ENCODE measurements at places on chromosomes 2 and 18. TPM values are rescaled to one million over a fixed set of nuclear protein-coding genes. Genes with fewer than 3 reads are reported as not detected.

The IL36B gene
- polyA plus RNA-seq = not detected

The SFT2D3 gene
- polyA plus RNA-seq = 4.3 TPM

The ICOS gene
- 0.07 TPM for polyA plus RNA-seq

The COL6A3 gene
- polyA plus RNA-seq = 19.7 TPM

The ZC3H6 gene
- polyA plus RNA-seq = 9.3 TPM

- no peak overlapping the region for H3K4me3 ChIP-seq
- H3K4me1 ChIP-seq = no peaks in the 10 kb centered on the region
- no peak for DNase-seq
- no peak overlapping the region for H3K27ac ChIP-seq
- no peaks in the 10 kb centered on the region for H3K27me3 ChIP-seq
Measured at GRCh38 chr2:223101340-223102039, 49.5 kb downstream of the KCNE4 start.

DNA sequence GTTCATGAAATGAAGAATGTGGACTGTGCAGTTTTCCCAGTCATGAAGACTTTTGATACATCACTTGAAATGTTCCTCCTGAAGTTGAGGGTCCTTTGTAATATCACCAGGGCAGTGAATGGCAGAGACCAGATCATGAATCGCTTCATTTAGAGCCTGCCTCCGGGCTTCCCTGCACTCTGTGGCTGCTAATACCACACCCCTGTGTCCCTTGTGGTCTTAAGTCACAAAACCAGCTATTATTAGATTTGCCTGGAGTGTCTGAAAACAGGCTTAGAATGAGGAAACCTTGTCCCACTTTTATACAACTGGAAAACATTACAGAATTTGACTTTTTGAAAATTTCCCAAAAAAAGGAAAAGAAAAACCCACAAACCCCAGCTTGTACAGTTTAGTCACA lies 147.9 kb downstream of the MGAT5 start:
- no peak overlapping the region for H3K4me3 ChIP-seq
- peaks cover 13% of the 10 kb centered on the region for H3K4me1 ChIP-seq
- H3K27ac ChIP-seq = no peak overlapping the region
- DNase-seq = no peak
- H3K27me3 ChIP-seq = no peaks in the 10 kb centered on the region

DNA sequence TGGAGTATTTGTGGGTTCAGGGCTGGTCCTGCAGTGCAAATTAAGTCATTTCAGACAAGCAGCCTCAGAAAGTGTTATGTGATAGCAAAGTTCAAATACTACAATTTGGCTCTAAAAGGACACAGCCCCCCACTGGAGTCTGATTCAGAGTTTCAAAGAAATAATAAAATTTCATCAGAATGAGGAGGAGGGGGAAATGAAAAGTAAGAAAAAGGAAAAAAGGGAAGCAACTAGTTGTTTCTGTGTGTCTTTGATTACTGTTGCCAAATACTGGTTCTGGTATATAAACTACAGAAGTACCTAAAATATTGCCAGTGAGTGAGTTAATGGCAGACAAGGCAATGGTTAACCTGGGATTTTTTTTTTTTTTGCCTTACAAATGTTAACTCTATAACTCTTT lies 773.9 kb downstream of the BCL11A start:
- no peak overlapping the region for H3K27ac ChIP-seq
- no peak overlapping the region for H3K4me3 ChIP-seq
- no peaks in the 10 kb centered on the region for H3K27me3 ChIP-seq
- H3K4me1 ChIP-seq = no peaks in the 10 kb centered on the region
- no peak for DNase-seq
- H3K36me3 ChIP-seq = no peaks in the 10 kb centered on the region

DNA sequence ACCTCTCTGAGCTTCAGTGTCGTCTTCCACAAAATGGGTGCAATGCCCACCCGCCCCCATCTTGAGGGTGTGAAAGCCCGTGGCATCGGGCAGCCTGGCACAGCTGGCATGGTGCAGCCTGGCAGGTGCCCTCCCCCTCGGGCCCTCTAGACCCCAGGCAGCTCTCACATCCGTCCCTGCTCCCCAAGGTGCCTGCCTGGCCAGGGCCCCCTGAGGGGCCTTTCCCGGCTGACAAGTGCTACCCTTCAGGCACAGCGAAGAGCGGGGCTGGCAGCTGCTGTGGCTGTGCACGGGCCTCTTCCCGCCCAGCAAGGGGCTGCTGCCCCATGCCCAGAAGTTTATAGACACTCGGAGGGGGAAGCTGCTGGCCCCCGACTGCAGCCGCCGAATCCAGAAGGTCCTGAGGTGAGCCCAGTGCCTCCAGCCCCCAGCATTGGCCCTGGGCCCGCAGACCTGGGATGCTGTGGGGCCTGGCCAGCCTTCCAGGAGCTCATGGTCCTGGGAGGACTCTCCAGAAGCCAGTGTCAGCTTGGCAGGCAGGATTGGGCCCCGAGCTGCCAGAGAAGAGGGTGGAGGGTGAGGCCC lies 13.9 kb upstream of the GPR17 start:
- no peak overlapping the region for H3K4me3 ChIP-seq
- H3K36me3 ChIP-seq = no peaks in the 10 kb centered on the region
- H3K27me3 ChIP-seq = no peaks in the 10 kb centered on the region

DNA sequence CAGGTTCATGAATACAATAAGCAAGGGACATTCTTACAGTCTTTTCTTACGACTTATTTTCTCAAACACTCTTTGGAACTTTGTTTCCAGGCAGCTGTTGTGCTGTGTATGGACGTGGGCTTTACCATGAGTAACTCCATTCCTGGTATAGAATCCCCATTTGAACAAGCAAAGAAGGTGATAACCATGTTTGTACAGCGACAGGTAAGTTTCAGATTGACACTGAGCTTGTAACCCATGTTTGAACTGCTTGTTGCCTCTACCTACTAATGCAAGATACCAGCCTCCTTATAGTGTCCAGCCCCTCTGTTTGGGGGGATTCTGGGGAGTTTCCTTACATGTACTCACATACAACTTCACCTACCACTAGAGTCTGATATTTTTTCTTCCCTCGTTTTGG lies 3.8 kb downstream of the XRCC5 start:
- H3K4me3 ChIP-seq = no peak overlapping the region
- H3K27ac ChIP-seq = no peak overlapping the region
- peaks cover 48% of the 10 kb centered on the region for H3K36me3 ChIP-seq
- peaks cover 31% of the 10 kb centered on the region for H3K4me1 ChIP-seq
- no peak for DNase-seq

DNA sequence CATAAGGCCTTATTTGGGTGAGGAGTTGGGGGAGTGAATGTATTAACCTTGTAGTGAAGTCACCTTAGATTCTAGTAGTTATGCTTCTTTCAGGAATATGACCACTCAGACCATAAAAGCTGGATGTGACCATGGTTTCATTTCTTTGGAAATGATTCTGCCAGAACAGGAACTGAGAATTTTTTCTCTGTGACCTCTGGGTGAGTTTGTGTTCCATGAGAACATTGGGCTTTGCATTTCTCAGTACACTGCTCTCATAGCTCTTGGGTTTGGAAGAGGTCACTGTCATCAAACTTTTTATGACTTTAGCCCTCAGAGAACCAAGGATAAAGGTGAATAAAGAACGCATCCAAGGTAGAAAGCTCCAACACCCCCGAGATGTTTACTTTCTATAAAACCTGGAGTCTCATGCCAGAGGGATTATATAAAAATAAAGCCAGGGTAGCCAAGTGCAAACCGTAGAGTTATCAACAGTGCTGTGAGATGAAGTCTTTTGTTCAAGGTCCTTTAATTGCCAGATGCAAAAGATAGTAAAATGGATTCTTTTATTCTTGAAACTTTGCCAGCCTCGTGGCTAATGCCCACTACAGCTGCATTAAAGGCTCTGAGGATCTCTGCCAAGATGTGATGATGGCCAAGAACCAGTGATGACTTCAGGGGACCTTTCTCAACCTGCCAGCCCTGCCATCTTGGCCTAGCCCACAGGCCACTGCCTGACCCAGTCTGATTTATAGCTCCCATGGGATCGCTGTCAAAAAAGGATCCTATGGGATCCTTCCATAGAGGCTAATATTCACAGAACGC lies 27.8 kb upstream of the MAT2A start:
- peak; percentile 51 for DNase-seq
- H3K27ac ChIP-seq = peak overlapping the region; percentile 40
- H3K4me3 ChIP-seq = no peak overlapping the region
- H3K4me1 ChIP-seq = peaks cover 18% of the 10 kb centered on the region
- H3K36me3 ChIP-seq = no peaks in the 10 kb centered on the region

GRCh38 chr2:136008205-136008865 lies 22.9 kb upstream of the DARS1 start:
- H3K27ac ChIP-seq = no peak overlapping the region
- no peaks in the 10 kb centered on the region for H3K36me3 ChIP-seq
- H3K27me3 ChIP-seq = no peaks in the 10 kb centered on the region
- no peak overlapping the region for H3K4me3 ChIP-seq

- no peak overlapping the region for H3K4me3 ChIP-seq
- H3K36me3 ChIP-seq = no peaks in the 10 kb centered on the region
- H3K27me3 ChIP-seq = no peaks in the 10 kb centered on the region
- H3K27ac ChIP-seq = no peak overlapping the region
- no peak for DNase-seq
Measured at GRCh38 chr2:237509151-237509550, 22.1 kb downstream of the MLPH start.

DNA sequence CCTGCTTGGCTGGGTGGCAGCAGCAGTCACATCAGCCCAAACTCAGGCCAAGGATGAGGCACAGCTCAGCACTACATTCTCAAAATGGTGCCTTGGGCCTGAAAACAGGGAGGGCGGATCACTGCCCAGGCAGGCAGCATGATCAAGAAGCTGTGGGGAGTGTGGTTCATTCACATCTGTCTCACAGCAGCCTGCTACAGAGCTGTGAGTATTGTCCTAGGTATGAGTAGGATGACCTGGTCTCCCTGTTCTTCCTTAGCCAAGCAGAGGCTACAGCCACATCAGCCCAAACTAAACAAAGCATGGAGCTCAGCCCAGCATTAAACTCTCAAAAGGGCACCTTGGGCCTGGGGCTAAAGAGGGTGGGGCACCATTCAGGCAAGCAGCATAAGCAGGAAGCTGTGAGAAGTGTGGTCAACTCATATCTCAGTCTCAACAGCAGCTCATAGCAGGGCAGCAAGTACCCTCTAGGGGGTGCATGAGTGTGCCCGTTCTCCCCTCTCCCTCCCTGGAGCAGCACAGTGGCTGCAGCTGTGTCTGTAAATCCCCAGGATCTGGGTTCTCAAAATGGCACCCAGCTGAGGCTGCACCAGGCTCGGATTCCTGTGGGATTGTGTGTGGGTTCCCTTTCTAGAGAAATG lies 139.6 kb downstream of the TRABD2A start:
- no peaks in the 10 kb centered on the region for H3K36me3 ChIP-seq
- H3K4me3 ChIP-seq = no peak overlapping the region
- H3K4me1 ChIP-seq = no peaks in the 10 kb centered on the region
- H3K27ac ChIP-seq = no peak overlapping the region

GRCh38 chr2:174996622-174997021 lies 8.6 kb downstream of the CHN1 start:
- H3K4me1 ChIP-seq = no peaks in the 10 kb centered on the region
- H3K36me3 ChIP-seq = no peaks in the 10 kb centered on the region
- H3K27me3 ChIP-seq = no peaks in the 10 kb centered on the region
- no peak overlapping the region for H3K27ac ChIP-seq

GRCh38 chr2:157784169-157784822 lies 91.8 kb downstream of the ACVR1 start:
- H3K27me3 ChIP-seq = no peaks in the 10 kb centered on the region
- no peak for DNase-seq
- no peaks in the 10 kb centered on the region for H3K4me1 ChIP-seq
- no peak overlapping the region for H3K4me3 ChIP-seq
- no peaks in the 10 kb centered on the region for H3K36me3 ChIP-seq

GRCh38 chr2:11748018-11748860 lies 1.8 kb downstream of the LPIN1 start:
- no peaks in the 10 kb centered on the region for H3K27me3 ChIP-seq
- peaks cover 39% of the 10 kb centered on the region for H3K4me1 ChIP-seq
- peak overlapping the region; percentile 15 for H3K27ac ChIP-seq
- no peaks in the 10 kb centered on the region for H3K36me3 ChIP-seq
- H3K4me3 ChIP-seq = no peak overlapping the region

DNA sequence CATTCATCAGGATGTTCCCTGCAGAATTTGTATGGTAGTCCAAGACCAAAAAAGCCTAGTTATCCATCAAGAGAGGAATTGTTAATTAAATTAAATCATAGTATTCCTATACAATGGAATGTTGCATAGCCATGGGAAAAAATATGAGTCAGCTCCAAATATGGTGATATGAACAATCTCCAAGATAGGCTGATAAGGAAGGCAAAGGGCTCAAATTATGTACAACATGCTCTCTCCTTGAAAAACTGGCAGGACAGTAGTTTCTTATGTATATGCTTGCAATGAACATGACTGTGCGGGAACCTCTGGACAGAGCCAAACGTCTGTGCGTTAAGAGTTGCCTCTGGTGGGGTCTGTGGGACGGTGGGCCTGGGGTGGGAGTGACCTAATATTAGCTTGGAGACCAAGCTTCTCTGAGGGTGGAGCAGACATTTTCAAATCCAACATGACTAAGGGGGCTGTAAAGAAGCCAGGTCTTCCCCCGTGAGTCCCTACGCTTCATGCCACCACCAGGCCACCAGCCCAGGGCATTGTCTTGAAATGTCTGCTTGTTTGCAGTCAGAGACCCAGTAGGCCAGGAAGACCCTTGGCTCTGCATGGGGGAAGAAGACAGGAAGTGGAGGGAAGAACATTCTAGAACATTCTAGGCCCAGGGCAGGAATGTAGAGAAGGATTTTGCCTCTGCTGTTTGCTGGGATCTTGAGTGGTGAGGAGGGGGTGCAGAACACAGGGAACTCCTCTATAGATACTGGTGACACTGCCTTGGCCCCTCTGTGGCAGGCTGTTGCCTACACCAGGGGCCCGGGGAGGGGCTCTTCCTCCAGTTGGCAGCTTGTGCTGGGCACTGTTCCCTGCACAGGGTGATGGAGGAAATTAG lies 244.0 kb upstream of the HS6ST1 start:
- H3K27me3 ChIP-seq = no peaks in the 10 kb centered on the region
- DNase-seq = no peak
- no peaks in the 10 kb centered on the region for H3K36me3 ChIP-seq
- H3K4me3 ChIP-seq = no peak overlapping the region

All from adrenal gland (tissue), 19 donors.